LHCN-M2 (cell line): ENCODE measurements at places on chromosomes 12 and 14. TPM values are rescaled to one million over a fixed set of nuclear protein-coding genes. Genes with fewer than 3 reads are reported as not detected.

- DNase-seq = no peak
Measured at GRCh38 chr14:28220391-28220790, 546.2 kb upstream of the FOXG1 start.

DNA sequence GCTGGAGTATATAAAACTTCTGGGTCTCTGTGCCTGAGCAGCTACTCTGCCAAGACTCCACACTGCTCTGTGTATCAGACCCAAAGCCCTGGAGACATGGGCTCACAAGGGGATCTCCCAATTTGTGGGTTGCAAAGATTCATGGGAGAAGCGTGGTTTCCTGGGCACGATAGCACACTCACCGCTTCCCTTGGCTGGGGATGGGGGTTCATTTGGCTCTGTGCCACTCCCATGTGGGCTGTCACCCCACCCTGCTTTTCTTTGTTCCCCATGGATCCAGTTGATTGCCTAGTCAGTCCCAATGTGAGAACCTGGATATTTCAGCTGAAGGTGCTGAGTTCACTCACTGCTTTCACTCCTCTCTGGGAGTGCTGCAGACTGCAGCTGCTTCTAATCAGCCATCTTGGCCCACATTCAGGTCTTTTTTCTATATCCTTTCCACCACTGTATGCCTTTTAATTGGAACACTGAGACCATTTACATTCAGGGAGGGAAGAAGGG lies 40.0 kb upstream of the PCNX4 start:
- DNase-seq = no peak

DNA sequence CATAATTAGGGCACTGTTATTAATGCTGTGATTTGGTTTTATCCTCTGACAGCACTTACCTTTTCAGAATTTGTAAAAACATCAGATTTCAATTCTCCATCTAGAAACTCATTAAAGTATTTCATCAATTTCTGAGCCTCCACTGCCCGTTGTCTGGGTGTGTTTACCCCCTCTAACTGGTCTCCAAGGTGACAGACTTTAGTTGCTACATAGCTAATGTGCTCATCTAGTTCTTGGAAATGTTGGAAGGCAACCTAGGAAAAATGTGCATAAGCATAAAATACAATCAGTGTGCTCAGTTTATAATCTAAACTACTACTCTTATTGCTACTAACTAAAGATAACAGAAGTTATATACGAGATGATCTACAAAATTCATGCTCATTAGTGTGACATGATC lies 24.6 kb downstream of the EXOC5 start:
- peak; percentile 8 for DNase-seq

Gene KCNJ8
- total RNA-seq = 0.11 and 0.13 TPM in 2 replicates

Gene OTX2
- not detected in 2 replicates for total RNA-seq

Gene SYT1
- total RNA-seq = 31.4 and 61.0 TPM in 2 replicates

GRCh38 chr14:55749201-55749812 lies 169.3 kb downstream of the KTN1 start:
- peak; percentile 3 for DNase-seq

DNA sequence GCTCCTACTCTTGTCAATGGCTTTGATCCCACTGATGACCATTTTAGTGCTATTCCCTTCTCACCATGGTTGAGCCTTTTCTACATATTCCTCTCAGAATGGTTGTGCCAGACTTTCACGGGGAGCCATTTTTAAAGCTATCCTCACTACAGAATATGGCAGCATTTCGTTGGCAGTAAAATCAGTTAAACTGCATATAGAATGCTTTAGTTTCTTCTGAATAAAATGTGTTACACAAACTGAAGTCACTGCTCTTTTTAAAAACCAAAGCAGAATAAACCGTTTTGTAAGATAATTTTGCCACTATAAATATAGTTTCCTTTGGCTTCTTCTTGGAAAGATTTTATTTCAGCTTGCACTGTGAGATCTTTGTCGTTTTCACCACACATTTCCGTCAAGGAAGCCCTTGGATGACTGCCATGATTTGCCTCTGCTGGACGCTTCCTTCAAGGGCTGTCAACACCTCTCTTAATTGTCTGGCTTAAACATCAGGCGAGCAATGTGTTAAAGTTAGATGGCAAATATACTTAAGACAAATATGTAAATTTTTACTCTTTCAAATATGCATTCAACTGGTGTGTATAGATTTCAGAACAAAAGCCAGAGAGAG lies 624.2 kb downstream of the DIO2 start:
- DNase-seq = no peak
